HL-60 (cell line): ENCODE measurements at places on chromosomes 16 and 17.
A peak's percentile ranks its signal among the peaks of the same experiment; 100 is the strongest.

GRCh38 chr17:42286411-42287221 is 1.7 kb upstream of the STAT5A start:
- DNase-seq: no peak

DNA sequence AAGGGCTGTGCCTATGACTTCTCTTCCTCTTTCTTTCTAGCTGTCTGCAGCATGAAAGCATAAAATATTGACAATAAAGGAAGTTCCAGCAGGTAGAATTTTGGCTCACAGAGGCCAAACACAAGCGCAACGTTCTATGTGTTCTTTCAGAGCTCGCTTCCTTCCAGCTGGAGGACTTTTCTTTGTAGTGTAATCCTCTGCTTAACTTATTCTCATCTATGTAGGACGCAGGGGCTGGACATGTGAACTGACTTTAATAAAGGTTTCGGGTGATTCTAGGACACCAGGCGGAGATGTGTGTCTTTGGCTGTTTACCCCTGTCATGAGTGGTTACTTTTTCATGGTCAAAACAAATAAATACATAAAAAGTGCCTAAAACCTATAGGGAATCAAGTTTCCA is 191.5 kb upstream of the MAF start:
- DNase-seq: no peak

- peak; percentile 34 for DNase-seq
These were observed 339 bp downstream of the N4BP1 start for GRCh38 chr16:48609652-48610029.

- no peak for DNase-seq
These were observed 82.5 kb upstream of the TNRC6C start for GRCh38 chr17:77875881-77876509.

DNA sequence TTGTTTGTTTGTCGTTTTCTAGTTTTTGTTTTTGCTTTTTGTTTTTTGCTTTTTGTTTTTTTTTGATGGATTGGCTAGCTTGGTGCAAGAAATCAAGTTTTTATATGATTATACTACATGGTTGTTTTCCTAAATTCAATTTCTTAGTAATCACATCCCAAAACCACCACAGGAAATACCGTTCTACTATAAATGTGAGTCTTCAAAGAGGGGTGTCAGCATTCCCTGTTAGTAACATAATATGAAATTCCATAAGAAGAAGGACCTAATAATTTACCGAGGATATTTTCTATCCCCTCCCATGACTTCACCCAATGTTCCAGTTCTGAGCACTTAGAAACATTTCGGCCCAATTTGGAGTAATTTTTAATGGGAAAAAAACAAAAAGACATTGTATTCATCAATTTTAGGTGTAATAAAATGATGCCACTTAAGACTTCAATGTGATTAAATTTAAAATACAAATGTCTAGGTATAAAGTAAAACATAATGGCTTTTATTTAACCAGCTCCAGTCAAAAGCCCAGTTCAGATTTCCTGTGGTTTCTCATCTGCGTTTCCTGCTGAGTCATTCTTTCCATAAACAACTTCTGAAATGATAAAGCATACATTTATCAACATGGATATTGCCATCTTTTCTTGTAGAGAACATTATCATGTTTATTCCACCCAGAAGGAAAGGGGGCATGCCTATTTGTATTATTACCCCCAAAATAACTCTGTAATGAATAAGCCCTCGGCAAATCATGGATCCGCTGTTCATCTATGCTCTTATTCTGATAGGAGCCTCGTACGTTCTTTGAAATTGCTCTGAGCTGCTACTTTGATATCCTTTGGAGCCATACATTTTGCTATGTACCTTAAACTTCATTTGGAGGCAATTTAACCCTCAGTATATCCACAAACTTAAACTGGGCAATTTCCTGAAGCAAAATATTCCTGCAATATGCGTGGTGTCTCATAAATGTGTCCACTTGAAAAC is 28.1 kb downstream of the HSBP1 start:
- DNase-seq: no peak

- DNase-seq: no peak
These were observed 1.3 kb upstream of the TMEM92 start for GRCh38 chr17:50272711-50273653.

DNA sequence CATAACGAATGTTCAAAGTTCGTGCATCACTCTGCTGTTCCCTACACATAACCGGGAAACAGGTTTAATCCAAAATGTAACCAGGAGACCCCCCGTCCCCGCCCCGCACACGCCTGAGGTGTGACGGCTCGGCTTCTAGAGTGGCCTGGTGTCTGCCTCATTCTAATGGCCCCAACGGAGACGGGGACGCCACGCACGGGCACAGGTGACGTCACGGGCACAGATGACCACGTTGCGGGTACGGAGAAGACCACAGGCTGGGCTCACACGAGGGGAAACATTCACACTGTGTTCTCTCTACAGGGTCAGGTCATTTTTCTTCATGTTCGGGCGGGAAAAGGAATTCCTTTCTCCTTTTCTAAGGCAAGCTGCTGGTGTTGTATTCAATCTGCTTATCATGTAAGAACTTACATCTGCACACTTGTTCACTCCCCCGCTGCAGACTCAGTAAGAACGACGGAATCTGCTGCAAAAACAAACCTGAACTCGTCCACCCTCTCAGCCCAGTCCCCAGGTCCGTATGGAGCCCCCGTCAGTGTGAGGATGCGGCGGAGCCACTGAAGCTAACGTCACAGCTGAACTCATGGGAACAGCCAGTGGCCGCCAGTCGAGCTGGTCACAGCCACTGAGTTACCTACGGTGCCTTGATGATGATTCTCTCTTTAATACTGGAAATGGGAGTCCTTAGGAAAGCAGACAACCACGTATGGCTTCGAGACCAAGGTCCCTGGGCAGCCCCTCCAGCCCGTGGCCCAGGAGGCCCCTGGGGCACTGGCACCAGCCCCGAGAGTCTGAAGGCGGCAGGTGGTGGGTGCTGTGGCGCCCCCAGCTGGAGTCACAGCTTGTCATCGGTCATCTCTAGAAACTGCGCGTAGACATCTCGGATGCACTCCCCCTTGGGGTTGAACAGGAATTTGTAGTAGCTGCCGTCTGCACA is 32.9 kb downstream of the WDR45B start:
- no peak for DNase-seq

DNA sequence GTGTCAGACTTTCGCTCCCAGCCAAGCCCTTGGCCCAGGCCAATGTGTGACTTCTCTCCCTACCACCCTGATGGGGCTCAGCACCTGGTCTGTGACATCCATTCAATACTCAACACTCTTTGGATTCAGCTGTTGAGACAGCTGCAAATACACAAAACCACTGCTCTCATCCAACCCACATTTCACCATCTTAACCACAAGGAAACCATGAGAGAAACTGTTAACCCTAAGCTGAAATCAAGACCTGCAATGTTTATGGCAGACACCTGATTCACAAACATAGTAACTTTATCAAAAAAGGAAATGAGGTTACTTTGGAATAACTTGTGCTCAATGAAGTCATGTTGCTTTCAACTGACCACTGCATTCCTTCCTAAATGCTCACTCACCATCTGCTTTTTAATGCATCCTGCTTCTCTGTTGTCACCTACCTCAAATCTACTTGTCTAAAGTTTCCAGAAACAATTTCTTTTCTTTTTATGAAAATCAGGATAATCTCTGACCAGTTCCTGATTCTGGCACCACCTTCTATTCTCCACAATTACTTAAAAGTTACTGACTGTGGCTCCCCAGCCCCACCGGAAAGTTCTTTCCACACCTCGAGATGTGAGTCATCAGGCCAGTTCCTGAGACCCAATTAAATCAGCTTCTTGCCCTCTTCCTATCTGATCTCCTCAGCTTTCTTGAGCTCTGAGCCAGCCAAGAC is 88.2 kb downstream of the NOG start:
- DNase-seq: peak; percentile 64

DNA sequence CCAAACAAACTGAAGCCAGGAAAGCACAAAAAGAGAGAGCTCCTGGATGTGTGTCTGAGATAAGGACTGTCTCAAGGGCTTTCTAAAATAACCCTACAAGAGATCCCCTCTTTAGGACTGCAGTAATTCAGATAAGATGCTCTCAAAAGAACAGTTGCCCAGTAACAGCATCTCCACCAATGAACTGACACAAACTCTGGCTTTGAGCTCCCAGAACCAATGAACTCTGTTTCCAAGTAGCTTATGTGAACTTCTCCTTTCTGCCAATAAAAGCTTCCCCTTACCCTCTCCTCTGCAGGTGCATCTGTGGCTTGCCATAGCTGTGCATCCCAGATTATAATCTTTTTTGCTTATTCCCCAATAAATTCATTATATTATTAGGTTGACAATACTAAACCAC is 421.5 kb downstream of the SLC39A11 start:
- DNase-seq: no peak

- DNase-seq: no peak
These were observed 21.1 kb downstream of the IL4R start for GRCh38 chr16:27334838-27335237.

- DNase-seq: peak; percentile 47
These were observed 4.3 kb upstream of the NAGLU start for GRCh38 chr17:42531455-42532354.

- DNase-seq: no peak
These were observed 43.2 kb downstream of the CUEDC1 start for GRCh38 chr17:57911834-57912673.

DNA sequence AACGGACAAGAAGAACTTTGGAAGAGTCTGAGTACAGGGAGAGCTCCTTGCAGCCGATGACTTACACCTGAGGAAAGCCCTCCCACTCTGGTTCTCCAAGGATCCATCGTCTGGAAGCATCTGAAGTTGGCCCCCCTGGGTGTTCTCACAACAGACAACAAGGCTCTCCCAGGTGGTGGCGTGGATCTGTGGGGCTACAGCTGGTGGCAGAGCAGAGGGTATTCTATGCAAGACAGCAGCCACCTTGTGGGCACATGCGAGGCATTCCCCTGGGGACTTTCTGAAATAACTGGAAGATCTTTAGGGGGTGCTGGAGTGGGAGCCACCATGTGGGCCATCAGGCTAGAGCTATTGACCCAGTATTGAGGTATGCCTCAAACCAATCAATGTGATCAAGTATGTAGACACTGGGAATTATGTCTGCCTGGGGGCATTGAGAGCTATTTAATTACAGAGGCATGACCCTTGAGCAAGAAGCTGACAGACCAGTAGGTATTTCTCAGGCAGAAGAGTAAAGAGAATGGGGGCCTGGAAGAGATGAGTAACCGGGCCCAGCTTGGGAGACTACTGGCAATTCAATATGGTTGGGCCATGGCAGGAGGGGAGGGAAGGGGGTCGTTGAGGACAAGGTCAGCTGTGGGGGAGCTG is 6.9 kb upstream of the KRT19 start:
- DNase-seq: no peak

GRCh38 chr17:37737971-37738370 is 6.9 kb downstream of the HNF1B start:
- DNase-seq: no peak

GRCh38 chr17:60284709-60285108 is 107.2 kb downstream of the USP32 start:
- DNase-seq: no peak

DNA sequence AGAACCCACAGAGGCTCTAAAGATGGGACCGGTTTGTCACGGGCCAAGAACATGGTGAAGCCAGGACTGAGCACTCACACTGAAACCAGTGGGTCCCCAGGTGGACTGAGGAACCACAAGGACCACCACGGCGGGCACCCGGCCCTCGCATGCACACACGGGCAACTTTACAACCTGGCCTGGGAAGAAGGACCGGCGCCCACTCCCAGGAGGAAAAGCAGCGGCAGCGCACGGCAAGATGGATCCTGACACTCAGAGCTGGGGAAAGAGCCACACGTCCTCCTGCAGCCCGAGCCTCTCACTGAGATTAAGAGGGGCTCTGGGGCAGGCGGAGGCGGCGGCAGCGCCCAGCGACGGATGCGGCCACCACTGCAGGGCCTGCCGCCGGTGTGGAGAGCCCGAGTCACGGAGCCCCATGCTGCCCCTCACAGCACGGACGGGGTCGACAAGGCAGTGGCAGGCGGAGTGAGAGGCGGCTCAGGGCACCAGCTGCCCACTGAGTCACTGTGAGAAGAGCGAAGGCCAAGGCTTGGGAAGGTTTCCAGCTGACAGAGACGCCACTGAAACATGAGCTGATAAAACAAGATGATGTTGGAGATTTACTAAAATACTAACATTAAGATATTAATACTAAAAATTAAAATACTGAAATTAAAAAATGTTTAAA is 118.3 kb downstream of the ANKRD11 start:
- no peak for DNase-seq

- peak; percentile 68 for DNase-seq
These were observed 124.1 kb upstream of the TNRC6C start for GRCh38 chr17:77834170-77835115.

GRCh38 chr17:38761612-38762011 is 9.1 kb downstream of the PSMB3 start:
- peak; percentile 37 for DNase-seq

- DNase-seq: peak; percentile 18
These were observed 7.1 kb downstream of the BCAR1 start for GRCh38 chr16:75244225-75244809.

DNA sequence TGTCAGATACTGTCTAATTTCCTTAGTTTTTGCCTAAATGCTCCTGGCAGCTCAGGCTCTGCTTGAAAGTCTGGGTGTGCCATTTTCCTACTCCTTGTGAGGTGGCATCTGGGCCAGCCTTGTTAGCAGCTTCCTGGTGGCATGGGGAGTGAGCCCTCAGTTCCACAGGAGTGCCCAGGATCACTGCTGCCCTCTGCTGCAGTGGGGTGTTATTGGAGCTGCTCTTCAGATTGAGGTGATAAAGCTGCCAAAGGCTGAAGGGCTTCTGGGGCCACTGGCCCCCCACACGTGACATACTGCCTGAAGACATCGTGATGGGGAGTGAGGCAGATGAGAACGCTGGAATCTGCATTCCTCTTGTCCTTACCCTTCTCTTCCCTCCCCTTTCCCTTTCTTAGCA is 27.4 kb downstream of the CEP95 start:
- no peak for DNase-seq

DNA sequence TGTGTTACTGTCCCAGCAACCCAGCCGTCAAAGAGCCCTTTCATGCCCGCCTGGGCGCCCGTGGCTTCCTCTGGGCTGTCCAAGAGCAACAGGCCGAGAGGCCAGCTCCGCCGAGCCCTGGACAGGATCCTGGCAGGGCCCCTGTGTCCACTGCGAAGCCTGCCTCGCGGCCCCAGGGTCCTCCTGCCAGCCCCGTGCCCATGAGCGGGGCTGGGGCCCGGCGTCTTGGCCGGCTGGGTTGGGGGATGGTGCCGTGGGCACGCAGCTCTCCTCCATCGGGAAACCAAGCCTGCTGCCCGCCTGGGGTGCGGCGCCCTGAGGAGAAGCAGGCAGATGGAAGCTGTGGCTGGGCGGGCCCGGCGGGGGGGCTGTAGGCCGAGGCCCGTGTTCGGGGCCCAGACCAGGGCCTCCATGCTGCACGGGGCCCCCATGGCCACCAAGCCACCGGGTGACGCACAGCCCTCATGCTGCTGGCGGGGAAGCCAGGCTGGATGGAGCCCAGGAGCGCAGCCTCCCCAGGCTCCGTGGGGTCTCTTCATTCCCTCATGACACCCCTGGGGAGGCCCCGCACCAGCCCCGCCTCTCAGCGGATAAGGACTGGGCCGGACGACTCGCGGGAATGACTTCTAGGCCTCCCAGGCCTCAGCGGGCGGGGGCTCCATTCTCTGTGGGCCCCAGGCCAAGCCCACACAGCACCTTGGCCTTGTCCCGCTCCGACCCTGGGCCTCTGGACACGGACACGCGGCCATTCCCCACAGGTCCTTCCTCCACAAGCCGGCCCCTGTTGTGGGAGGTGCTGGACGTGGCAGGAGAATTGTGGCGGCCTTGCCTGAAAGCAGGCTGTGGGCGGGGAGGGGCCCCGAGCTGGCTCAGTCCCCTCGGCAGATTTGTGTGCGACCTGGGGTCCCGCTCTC is at the start of gene C1QTNF8:
TSS of gene C1QTNF8 (minus strand) at position 76 of the 914 bp plus-strand sequence. CDS start 1,322 bp downstream, outside the sequence.
- no peak for DNase-seq
